ENCODE measurements at places on chromosomes 7 and 10.

GRCh38 chr10:73339436-73339835, 19.2 kb downstream of the CFAP70 start:
- DNase-seq, result no peak

GRCh38 chr10:97598407-97599271, 9.1 kb downstream of the C10orf62 start:
- DNase-seq, result no peak

GRCh38 chr7:80298201-80298600, 163.6 kb downstream of the GNAI1 start:
- DNase-seq, result no peak

DNA sequence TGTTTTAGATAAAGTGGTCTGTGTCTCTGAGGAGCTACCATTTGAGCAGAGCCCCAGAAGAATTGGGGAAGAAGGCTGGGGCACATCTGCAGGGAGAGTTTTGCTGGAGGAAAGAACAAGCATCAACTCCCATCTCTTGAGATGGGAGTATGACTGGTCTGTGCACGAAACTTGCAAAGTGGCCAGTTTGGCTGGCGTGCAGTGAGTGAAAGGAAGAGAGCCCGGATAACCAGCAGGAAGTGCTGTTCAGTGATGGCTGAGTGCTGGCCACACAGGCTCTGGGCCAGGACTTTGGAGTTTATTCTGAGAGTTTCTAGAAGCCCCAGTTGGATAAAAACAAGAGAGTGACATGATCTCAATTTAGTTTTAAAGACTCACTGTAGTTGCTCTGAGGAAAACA, 34.4 kb upstream of the SVIL start:
- no peak for DNase-seq

GRCh38 chr7:81029511-81029910, 110.7 kb upstream of the SEMA3C start:
- DNase-seq, result no peak
